ENCODE measurements at places on chromosomes 6 and 20.

DNA sequence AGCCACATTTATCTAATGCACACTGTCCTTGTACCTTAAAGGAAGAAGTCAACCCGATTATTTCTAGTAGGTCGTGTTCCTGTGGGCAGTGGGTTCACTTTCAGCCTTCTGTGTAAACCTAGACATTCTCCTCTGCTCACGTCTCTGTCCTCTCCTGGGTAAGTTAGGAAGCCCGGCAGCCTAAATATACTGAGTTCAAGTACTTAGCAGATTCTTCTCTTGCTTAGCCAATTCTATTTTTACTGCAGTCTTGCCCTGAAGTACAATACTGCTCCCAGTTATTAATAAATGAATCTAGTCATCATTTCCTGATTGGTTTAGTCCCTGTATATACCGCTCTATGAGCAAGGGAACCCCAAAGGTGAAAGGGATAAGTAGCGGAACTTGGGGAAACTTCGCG, 14.6 kb upstream of the GPR63 start:
- no peak for DNase-seq

GRCh38 chr20:2713285-2713684, 20.7 kb downstream of the EBF4 start:
- no peak for DNase-seq

DNA sequence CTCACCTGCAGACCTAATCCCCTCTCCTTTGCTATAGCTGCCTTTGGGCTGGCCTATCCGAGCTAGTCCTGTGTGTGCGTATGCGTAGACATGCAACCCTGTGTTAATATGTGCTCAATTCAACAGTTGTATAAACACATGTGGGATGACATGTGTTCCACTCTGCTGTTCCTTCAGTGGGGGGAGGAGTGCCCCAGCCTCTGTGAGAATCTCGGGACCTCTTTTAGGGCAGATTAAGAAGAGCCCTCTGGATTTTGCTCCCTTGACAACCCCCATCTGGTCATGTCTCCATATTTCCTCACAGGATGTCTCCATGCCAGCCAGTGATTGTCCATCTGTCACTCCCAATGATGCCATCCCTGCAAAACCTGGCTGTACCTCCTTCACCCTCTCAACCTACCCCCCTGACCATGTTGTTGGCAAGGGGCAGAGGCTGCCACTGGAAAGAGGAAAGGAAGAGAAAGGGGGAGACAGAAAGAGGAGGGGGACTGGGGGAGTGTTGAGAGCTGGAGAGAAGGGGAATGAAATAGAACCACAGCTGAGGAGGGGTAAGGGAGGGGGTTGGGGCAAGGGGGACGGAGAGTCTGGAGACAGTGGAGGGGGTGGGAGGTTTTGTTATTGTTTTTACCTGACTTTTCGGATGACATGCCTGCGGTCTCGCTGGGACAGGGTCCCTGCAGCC, 417 bp downstream of the PRRT1 start:
- no peak for DNase-seq

DNA sequence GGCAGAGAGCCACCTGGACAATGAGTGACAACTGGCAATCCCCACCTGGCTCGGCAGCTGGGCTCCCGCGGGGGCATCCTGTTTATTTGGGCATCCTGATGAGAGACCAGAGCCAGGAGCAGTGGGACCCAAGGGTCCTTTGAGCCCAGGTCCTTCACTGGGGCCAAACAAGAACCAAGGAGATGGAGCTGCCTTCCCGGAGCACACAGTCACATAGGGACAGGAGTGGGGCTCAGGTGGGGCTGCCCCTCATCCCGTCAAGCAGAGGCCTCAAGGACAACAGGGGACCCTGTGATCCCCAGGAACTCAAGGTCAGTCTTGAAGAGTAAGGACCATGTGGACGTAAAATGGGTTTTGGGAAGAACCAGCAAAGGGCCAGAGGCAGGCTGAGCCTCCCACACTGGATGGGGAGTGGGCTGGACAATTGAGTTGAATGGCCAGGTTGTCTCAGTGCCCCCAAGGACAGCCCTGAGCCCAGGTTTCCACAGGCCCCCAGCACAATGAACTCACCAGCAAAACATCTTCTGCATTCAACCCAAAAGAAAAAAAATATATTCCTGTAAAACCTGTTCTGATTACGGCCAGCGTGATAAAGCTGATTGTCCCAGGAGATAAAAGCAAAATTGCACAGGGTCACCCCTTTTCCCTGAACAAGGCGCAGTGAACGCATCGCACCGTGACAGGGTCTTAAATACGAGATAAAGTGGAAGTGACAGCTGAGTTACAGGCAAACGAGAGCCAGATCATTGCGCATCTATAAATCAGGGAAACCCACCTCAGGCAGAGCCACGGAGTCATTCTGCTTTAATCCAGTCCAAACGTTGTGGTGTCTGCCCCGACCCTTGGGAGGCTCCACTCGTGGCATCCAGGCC, 86.2 kb downstream of the ANKRD60 start:
- no peak for DNase-seq

GRCh38 chr6:121593011-121593641, 157.7 kb downstream of the GJA1 start:
- DNase-seq, result no peak

DNA sequence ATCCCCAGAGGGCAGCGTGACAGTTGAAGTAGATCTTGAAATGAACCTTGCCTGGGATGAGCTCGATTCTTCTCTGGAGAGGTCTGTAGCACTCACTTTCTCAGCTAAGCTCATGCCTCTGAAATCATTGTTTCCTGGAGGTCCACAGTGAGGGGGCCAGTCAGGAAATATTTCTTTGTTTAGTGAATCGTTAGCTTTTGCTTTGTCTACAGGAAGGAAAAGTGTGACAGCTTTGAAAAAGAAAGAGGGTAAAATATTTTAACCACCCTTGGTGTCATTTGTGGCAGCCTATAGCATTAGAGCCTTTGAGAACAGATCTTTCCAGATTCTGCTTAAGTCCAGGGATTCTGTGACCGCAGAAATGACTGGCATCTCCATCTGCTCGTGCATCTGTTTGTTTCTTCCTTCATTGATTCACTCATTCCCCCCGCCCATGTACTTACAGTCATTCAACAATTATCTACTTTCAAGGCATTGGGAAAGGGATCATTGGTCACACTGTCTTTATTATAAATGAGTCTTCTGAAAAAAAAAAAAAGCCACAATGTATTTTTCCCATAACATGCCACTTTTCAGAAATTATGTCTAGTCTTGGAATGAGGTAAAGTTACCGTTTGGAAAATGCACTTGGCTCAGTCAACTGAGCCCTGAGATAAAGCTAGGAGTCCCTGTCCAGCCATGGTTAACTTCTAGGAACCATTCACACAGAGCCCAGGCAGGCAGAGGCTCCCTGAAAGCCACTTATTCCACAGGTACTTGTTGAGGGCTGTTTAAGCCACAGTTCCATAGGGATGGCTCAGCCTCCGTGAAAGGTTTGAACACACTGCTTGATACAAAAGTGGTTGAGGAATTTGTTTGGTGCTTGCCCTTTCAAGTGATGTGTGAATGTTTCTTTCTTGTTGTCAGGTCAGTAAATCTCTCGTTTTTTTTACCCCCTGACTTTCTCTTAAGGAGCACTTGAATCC, 86.0 kb downstream of the TIAM2 start:
- DNase-seq, result no peak

- DNase-seq, result no peak
Observed at GRCh38 chr20:57040466-57040865, 226.0 kb downstream of the BMP7 start.

DNA sequence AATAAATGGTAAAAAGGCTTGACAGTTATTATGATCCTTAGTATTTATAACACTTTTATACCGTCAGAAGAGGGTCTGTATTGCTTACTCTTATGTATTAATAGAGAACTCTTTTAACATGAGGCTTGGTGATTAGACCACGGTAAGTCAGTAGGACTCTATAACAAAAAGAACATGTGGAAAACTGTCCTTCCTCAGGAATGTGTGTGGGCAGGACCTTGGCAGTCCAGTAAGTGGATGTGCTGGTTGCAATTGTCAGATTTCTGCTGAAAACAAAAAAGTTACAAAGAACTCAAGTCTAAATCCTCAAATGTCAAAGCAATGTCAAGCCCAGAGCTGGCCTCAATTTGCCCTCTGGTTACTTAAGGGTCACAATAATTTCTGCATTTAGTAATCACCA, 81.1 kb downstream of the PLCG1 start:
- no peak for DNase-seq

DNA sequence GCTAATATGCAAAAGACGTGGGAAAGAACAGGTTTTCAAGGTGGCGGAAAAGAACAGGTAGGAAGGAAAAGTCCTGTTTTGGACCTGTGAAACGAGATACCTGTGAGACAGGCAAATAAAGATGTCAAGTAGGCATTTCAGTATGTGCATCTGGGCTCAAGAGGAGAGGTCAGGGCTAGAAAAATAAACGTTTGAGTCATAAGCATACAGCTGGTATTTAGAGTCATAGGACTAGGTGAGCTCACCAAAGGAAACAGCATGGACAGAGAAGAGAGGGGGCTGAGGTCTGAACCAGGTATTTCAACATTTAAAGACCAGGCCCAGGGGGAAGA, 14.9 kb downstream of the MTFR2 start:
- no peak for DNase-seq

- no peak for DNase-seq
Observed at GRCh38 chr6:94071835-94072234, 652.5 kb upstream of the EPHA7 start.

DNA sequence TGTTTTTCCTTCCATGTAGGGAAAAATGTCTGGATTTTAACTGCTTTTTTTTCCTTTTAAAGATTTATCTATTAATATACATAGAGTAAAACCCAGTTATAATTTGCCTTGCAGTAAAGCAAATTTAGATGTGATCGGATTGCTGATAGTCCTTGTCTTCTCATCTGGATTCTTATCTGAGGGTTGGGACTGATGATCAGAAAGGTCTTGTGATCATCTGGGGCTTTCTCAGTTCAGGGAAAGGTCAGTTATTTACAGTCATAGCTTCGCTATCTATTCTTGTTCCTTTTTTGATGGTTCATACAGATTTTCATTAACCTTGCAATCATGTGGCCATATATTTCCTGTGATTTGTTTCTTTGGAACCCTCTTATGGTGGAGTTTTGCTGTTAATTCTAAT, 63.8 kb upstream of the CLDN20 start:
- no peak for DNase-seq

GRCh38 chr6:41277605-41278004, 8.9 kb downstream of the TREM1 start:
- DNase-seq, result no peak

- no peak for DNase-seq
Observed at GRCh38 chr6:71478834-71479541, 190.4 kb downstream of the OGFRL1 start.

GRCh38 chr20:21191839-21192238, 66.0 kb downstream of the KIZ start:
- no peak for DNase-seq

- no peak for DNase-seq
Observed at GRCh38 chr6:129253727-129254126, 370.8 kb downstream of the LAMA2 start.

GRCh38 chr6:53461041-53461656, 83.8 kb downstream of the GCLC start:
- no peak for DNase-seq

DNA sequence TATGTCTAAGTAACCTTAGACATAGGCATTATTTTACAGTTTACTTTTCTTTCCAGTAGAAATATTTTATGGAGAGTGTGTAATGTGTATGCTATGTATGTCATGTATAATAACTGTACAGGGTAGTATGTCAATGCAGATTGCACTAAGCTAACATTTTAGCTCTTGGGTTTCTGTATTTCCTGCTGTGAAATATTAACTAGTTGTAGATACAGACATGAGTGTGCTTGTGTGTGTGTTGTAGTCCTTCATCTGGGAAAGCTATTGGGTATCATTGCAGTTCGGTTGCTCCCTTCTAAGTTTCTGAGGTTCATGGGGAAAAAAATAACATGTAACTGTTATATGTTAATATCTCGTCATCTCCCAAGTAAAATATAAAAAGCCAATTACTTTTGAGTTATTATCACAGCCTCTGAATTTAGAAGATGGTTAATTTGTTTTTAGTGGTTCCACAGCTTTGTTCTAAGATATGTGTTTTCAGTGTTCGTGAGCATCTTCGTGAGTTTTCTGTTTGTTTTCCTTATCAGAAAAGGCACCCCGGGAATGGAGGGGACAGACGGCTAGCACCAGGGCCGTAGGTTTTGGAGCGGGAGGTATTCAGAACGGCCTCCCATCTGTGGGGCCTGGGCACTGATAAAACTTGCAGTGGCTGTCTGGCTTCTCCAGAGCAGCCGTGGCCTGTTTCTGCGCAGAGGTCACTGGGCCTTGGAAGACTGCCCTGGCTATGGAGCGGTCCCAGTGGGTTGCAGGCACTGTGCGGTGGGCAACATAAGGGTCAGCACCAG, 215.0 kb downstream of the ARID1B start:
- DNase-seq, result no peak
